ENCODE measurements at places on chromosomes 6 and 20.

GRCh38 chr6:136956590-136957544 lies 34.8 kb downstream of the SLC35D3 start:
- no peak for DNase-seq

GRCh38 chr6:21769405-21769861 lies 175.9 kb downstream of the SOX4 start:
- no peak for DNase-seq

- no peak for DNase-seq
Measured at GRCh38 chr6:70708448-70708847, 40.8 kb downstream of the SMAP1 start.

GRCh38 chr20:41098703-41099250 lies 38.6 kb upstream of the PLCG1 start:
- no peak for DNase-seq

DNA sequence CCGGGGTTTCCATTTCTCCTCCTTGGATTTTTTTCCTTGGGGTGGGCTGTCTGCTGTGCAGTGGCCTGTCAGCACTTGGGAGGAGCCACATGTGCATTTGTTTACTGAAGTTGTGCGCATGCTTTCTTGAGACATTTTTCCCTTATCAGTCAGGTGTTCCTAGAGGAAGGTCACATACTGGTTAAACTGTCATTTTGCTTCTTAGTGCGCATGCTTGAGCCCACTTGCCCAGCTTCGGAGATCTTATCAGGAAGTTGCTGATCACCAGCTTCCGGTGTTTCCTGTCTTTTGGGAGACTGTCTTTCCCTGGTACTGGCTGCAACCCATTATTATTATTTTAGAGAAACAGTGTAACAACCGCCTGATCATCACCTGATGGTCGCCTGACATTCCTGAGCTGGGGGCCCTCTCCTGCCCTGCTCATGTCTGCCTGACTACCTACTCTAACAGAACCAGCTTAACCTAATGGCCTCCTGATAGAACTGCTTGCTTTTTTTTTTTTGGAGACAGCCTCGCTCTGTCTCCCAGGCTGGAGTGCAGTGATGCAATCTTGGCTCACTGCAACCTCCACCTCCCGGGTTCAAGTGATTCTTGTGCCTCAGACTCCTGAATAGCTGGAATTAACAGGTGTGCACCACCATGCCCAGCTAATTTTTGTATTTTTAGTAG lies 378 bp upstream of the ERVFRD-1 start:
- DNase-seq: peak; percentile 20

- no peak for DNase-seq
Measured at GRCh38 chr20:17281478-17281877, 54.6 kb downstream of the PCSK2 start.

All from natural killer cell (primary cell).